ENCODE measurements at places on chromosomes 4 and X. TPM values are rescaled to one million over a fixed set of nuclear protein-coding genes. Genes with fewer than 3 reads are reported as not detected.
A peak's percentile ranks its signal among the peaks of the same experiment; 100 is the strongest.

DNA sequence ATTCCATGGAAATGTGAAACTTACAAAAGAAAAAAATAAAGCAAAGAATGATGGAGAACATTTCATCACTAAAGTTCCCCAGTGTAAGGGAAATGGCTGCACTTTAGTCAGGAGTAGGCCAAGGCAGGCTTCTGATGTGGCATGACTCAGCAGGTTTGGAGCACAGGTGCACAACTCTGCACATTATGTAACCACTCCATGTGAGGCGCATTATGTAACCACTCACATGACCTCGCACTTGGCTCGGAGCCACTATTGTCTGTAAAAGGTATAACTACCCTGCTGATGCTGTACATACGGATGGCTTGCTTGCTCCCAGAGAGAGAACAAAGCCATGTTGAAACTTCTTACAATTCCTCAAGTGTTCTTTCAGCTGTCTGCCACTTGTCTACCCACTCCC lies 727.6 kb downstream of the TRAM1L1 start:
- H3K4me1 ChIP-seq = no peaks in the 10 kb centered on the region
- no peaks in the 10 kb centered on the region for H3K27me3 ChIP-seq
- DNase-seq = no peak
- H3K36me3 ChIP-seq = no peaks in the 10 kb centered on the region

DNA sequence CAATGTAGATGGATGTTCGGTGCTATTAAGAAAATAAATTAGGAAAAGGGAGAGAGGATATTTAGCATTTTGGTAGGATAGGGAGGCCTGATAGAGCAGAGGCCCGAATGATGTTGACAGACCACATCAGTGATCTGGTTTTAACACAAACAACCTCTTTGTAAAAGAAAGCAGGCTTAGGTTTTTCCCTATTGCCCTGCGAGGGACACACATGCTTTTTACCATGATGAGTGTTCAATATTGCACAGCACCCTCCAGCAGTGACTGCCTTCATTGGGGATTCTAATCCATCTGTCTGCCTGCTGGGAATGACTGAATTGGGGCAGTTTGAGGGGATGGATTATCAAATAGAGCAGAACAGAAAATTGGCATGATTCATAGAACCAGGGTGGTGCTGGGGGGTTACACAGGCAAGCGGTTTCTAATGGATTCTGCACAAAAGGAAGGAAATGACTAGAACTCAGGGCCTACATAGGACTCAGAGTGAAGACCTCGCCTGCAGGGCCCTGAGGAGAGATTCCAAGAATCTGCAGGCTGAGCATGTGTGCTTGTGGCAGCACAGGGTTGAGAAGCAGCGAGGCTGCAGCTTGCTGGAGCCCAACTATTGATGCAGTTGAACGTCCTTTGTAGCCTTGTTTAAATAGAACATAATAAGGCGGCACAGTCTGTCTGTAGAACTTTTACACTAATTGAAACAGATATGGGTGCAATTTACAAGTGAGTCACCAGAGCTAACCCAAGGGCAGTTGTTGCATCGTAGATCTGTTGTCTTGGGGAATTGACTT lies 58.0 kb downstream of the RHOH start:
- H3K27ac ChIP-seq = peak overlapping the region; percentile 92
- H3K4me3 ChIP-seq = peak overlapping the region; percentile 72
- H3K4me1 ChIP-seq = peaks cover 46% of the 10 kb centered on the region
- DNase-seq = peak; percentile 78
- 0 out of 2 replicates have a peak, but pooled peaks cover 4% of the 10 kb centered on the region for H3K36me3 ChIP-seq

DNA sequence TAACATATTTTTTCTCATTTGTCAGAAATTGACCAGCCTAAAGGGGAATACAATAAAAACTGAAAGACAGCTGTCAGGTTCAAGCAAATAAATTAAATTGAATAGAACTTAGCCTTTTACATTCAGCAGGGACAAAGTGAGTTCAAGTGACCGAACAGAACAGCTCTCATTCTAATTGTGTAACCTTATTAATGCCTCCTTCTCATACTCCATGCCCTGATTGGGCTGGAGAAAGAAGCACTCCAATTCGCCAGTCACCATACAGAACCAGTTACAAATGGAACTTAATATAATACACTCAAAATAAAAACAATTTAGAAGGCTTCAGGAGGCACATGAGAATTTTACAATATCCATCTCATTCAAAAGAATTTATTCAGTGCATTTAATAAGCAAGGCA lies 8.0 kb downstream of the PPP3CA start:
- DNase-seq = no peak
- no peak overlapping the region for H3K4me3 ChIP-seq
- no peak overlapping the region for H3K27ac ChIP-seq
- H3K27me3 ChIP-seq = no peaks in the 10 kb centered on the region
- H3K36me3 ChIP-seq = peaks cover 4% of the 10 kb centered on the region
- H3K4me1 ChIP-seq = peaks cover 71% of the 10 kb centered on the region

DNA sequence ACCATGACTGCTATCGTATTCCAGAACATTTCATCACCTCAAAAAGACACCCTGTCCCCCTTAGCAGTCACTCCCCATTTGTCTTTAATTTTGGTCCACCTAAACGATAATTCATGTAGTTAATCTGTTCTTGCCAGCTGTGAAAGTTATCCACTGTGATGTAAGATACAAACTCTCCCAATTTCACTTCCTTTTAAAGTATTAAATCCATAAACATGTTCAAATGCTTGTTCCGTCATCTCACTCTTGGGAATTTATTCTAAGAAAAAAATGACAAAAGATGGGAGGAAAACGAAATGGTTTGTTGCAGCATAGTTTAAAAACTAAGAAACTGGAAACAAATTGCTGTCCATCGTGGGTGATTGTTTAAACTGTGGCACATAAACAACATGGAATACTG lies 53.7 kb upstream of the IRF2 start:
- DNase-seq = no peak
- H3K4me1 ChIP-seq = 0 out of 2 replicates have a peak, but pooled peaks cover 5% of the 10 kb centered on the region
- H3K27me3 ChIP-seq = peaks cover 8% of the 10 kb centered on the region
- no peak overlapping the region for H3K27ac ChIP-seq

DNA sequence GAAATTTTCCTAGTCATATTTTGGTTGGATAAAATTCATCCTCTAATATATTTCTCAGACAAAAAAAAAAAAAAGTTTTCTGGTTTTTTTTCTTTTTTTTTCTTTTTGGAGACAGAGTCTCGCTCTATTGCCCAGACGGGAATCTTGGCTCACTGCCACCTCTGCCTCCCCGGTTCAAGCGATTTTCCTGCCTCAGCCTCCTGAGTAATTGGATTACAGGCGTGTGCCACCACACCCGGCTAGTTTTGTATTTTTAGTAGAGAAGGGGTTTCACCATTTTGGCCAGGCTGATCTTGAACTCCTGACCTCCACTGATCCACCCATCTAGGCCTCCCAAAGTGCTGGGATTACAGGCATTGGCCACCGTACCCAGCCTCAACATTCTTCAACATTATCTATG lies 432.7 kb upstream of the PABPC4L start:
- H3K27ac ChIP-seq = no peak overlapping the region
- no peak overlapping the region for H3K4me3 ChIP-seq
- no peaks in the 10 kb centered on the region for H3K27me3 ChIP-seq
- H3K4me1 ChIP-seq = no peaks in the 10 kb centered on the region
- no peak for DNase-seq

GRCh38 chr4:25439918-25440477 lies 62.9 kb downstream of the ANAPC4 start:
- peak; percentile 66 for DNase-seq
- no peak overlapping the region for H3K4me3 ChIP-seq
- H3K36me3 ChIP-seq = no peaks in the 10 kb centered on the region

DNA sequence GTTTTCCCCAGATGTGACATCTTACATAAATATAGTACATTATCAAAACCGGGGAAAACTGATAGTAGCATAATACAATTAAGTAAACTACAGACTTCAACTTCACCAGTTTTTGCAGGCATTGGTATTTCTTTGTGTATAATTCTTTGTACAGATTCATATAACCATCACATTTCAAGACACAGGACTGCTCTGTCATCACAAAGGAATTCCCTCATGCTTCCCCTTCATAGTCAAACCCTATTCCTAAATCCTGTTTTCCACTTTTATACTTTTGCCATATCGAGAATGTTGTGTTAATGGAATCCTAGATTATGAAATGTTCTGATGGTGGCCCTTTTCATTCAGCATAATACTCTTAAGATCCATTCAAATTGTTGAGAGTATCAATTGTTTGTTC lies 36.0 kb downstream of the STIM2 start:
- H3K4me1 ChIP-seq = peaks cover 14% of the 10 kb centered on the region
- no peak overlapping the region for H3K4me3 ChIP-seq
- no peaks in the 10 kb centered on the region for H3K36me3 ChIP-seq
- DNase-seq = no peak
- H3K27ac ChIP-seq = no peak overlapping the region

UGT2A1 gene
- not detected for total RNA-seq

DNA sequence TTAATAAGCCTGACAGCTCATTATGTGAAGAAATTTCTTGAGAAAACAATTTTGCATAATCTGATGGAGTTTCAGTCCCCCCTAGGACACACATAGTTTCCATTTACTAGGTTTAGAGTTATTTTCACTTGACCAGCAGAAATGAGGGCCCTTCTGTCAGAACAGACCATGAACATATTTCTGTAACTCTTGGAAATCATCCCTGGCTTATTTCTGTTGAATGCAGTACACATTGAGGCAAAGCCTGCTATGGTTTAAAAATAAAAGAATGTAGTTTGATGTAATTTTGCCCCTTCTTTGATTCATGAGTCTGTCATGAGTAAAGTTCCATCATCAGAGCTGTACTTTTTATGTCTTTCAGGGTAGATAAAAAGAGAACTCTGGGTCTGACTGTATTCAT lies 104.6 kb upstream of the ETNPPL start:
- DNase-seq = no peak
- peaks cover 5% of the 10 kb centered on the region for H3K27me3 ChIP-seq
- no peaks in the 10 kb centered on the region for H3K36me3 ChIP-seq
- no peaks in the 10 kb centered on the region for H3K4me1 ChIP-seq
- H3K27ac ChIP-seq = no peak overlapping the region

- H3K36me3 ChIP-seq = peaks cover 44% of the 10 kb centered on the region
- no peak overlapping the region for H3K4me3 ChIP-seq
- no peaks in the 10 kb centered on the region for H3K27me3 ChIP-seq
- peaks cover 44% of the 10 kb centered on the region for H3K4me1 ChIP-seq
- no peak overlapping the region for H3K27ac ChIP-seq
- no peak for DNase-seq
These were observed 29.7 kb downstream of the SLIT2 start for GRCh38 chr4:20281453-20281852.

DNA sequence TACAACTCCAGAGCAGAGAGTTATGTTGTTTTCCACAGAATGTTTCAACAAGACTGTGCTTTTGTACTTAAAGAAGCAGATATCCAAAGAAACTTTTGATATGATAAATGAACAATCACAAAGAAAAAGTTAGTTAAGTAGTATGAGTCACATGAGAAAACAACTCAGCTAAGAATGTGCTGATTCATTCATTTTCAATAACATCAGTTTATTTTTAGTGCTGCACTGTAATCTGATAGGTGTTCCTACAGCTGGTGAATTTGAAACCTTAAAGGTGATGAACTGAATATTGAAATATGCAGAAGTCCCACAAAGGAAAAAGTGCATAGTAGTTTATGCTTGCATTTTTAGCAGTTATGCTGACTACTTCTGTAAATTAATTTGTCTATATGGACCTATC lies 180.3 kb upstream of the TENM3 start:
- H3K27me3 ChIP-seq = no peaks in the 10 kb centered on the region
- peak; percentile 68 for DNase-seq
- peaks cover 30% of the 10 kb centered on the region for H3K4me1 ChIP-seq
- peak overlapping the region; percentile 52 for H3K4me3 ChIP-seq
- H3K36me3 ChIP-seq = no peaks in the 10 kb centered on the region

DNA sequence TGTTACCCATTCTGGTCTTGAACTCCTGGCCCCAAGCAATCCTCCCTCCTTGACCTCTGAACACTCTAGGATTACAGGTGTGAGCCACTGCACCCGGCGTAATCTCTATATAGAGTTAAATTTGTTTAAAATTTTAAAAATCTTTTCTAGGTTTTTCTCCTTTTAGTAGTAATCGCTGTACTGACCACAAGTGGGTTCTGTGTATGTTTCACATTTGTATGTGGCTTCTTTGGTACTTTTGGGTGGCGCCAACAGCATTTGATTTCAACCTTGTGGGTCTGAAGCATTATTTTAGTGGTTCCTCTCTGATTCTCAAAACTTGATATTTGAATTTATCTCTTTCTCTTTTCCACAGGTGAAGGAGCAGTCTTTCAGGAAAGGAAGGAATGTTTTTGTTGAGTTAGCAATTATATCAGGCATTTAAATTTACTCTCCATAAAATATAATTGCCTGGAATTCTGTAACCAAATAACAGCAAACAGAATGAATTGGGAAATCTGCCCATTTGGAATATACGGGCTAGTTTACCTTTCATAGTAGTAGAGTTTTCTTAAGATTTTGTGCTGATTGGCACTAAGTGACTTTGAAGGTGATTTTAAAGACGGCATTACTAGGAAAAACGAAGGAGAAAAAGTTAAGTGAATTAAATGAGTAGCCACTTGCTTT lies 29.5 kb downstream of the ARHGAP10 start:
- no peak overlapping the region for H3K27ac ChIP-seq
- peaks cover 56% of the 10 kb centered on the region for H3K4me1 ChIP-seq

DNA sequence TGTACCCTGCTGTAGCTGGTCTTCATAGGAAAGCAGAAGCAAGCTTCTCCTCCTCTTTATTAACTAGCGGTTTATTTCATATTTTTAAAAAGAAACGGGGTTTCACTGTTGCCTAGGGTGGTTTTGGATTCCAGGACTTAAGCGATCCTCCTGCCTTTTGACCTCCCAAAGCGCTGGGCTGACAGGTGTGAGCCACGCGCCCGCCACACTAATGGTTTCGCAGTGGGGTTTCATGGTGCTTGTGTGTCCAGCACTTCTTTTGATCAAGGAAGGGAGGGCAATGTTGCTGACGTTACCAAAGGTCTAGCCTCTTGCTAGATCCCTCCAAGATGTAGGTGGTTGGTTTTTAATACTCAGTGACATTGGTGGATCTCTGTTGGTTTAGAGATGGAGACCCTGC lies 1.4 kb downstream of the MAEA start:
- H3K4me1 ChIP-seq = peaks cover 45% of the 10 kb centered on the region
- peak overlapping the region; percentile 91 for H3K27ac ChIP-seq
- no peaks in the 10 kb centered on the region for H3K36me3 ChIP-seq
- peak overlapping the region; percentile 99 for H3K4me3 ChIP-seq
- DNase-seq = no peak
- H3K27me3 ChIP-seq = peaks cover 4% of the 10 kb centered on the region

DNA sequence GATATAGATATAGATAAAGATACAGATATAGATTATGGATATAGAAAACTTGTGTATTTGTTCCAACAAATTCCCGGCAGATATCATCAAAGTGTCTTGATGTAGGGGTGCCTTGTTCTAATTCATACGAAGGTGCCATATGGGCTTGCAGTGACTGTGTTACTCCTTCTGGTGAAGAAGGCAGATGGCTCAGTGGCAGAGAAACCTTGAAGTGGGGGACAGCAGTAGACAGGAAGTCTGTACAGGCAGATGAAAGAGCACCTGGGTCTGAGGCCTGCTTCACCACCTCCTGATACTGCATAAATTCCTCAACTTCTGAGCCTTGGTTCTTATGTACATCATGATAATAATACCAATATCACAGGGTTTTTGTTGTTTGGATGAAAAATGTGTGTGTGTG lies 179.5 kb upstream of the GATB start:
- peaks cover 15% of the 10 kb centered on the region for H3K4me1 ChIP-seq
- no peak for DNase-seq
- H3K4me3 ChIP-seq = no peak overlapping the region
- no peak overlapping the region for H3K27ac ChIP-seq

Measured in HFFc6 (cell line).